ENCODE measurements at places on chromosomes 12 and 14.

DNA sequence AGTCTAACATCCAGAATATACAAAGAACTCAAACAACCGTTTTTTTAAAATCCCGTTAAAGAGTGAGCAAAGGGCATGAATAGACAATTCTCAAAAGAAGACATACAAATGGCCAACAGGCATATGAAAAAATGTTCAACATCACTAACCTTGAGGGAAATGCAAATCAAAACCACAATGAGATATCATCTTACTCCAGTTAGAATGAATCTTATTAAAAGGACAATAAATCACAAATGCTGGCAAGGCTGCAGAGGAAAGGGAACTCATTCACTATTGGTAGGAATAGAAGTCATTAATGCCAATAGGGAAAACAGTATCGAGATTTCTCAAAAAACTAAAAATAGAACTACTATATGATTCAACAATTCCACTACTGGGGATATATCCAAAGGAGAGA, 520.1 kb downstream of the RMST start:
- DNase-seq, result no peak

- no peak for DNase-seq
These were observed 11.7 kb upstream of the PTHLH start for GRCh38 chr12:27984275-27984674.

- no peak for DNase-seq
These were observed 15.7 kb upstream of the AMN start for GRCh38 chr14:102906616-102907302.

DNA sequence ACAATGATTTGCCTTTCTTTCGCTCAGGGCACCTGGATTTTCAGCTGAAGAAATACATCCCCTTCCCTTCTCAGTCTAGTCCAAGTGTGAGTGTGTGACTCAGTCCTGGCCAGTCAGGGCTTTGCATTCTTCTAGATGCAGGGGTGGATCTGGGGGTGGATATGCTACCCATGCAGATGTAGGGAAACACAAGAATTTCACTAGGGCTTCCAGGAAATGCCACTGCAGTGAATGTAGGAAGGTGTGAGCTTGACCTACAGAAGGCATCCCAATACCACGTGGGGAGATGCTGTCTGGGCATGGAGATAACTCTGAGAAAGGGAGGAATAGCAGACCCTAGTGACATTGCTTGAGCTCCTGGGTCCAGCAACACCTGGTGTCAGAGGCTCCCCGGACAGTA, 404.2 kb downstream of the GLT1D1 start:
- DNase-seq, result no peak

GRCh38 chr14:68759017-68759560, 33.8 kb downstream of the ZFP36L1 start:
- no peak for DNase-seq

DNA sequence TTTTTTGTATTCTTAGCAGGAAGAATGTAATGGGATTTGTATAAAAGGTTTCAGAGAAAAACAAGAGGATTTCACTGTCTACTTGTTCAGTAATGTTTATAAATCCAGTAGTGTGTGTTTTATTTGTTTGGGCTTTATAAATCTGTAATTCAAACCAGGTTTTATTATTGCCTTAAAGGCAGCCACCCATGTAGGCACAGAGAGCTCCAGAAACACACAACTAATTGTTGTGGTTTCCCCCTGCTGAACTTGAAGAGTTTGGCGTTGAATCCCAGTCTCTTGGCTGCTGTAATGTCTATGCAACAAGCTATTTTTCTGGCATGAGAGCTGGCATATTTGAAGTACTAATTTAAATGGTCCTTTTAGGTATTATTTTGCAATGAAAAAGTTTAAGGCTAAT, 63.4 kb upstream of the SLCO1C1 start:
- peak; percentile 92 for DNase-seq

DNA sequence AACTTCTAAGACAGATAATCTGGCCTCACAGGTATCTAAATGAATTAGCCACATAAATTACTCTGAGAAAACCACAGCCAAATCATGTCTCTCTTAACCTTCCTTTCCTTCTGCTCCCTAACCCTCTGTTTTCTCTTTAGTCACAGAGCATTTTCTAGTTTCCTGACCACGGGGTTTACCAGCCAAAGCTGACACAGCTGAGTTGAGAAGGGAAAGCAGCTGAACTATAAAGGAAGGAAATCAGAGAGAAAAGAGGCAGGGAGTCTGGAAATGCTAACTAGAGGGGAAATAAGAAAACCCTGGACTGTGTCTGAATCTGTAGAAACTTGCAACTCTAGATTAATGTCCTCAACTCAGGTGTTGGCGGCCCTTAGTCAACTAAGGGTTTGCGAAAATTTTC, 24.4 kb downstream of the ANKS1B start:
- no peak for DNase-seq

DNA sequence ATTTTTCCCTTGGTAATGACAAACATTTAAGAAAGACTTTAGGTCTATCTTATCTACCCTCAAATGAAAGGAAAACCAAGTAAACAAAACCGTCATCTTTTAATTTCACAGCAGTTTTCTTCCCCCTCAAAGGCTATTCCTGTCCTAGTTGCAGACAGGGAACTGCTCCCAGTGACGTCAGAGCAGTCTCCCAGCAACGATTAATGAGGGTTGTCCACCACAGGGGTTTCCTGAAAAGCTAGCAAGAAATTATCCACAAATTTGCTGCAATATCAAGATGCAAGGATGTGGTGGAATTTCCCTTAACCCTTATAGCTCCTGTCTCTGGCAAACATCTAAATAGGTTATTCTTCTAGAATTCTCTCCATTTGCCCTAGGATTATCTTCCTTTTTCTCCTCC, 89.1 kb upstream of the STAC3 start:
- DNase-seq, result peak; percentile 39

GRCh38 chr12:27868139-27868538, 88.1 kb upstream of the MANSC4 start:
- peak; percentile 59 for DNase-seq

DNA sequence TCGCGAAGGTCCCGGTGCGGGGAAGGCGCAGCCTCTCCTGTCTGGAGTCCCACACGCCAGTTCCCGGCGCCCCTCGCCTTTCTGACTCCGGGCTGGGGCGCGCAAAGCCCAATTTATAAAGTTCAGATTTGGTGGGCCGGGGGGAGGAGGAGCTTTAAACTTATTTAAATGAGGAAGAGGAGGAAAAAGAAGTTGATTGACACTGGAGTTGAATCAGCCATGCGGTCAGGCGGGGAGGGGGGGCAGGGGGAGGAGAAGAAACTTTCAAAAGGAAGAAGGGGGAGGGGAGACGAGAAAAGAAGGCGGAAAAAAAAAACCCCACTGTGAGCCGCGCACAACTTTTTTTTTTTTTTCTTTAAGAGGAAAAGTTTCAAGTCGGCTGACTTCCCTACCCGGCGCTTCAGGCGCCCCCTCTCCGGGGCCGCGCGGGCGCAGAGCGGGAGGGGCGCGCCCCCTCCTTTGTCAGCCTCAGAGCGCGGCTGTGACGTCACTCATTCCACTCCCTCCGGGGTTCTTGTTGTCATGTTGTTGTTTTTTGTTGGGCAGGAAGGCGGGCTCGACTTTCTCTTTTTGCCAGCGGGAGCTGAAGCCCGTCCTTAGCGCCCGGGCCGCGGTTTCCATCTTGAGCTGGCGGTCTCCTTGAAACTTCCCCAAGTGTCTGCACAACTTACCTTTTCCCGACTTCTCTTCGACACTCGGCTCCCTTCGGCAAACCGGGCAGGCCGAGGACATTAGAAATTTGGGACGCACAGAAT, at the start of gene ZFP36L1:
Gene ZFP36L1, minus strand, starts transcription at position 89 of the 755 bp plus-strand sequence. CDS start 129 bp downstream, outside the sequence.
- peak; percentile 91 for DNase-seq

DNA sequence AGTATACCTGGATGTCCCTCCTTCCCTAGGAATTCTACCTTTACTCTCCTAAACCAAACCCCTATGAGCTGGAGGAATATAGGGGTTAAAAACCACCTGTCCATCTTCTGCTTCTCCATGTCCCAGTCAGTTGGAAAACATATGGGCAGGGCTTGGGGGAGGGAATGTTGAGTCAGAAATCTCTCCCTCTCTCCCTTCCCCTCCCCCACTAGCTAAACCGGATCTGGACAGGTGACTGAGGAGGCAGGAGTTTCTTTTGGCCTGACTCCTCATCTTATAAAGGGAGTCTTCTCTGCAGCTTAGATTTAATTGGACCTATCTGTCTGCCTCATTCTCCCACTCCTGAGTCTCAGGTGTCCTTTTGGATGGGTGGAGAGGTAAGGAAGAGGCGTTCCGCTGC, 6.1 kb downstream of the ERBB3 start:
- DNase-seq, result no peak

DNA sequence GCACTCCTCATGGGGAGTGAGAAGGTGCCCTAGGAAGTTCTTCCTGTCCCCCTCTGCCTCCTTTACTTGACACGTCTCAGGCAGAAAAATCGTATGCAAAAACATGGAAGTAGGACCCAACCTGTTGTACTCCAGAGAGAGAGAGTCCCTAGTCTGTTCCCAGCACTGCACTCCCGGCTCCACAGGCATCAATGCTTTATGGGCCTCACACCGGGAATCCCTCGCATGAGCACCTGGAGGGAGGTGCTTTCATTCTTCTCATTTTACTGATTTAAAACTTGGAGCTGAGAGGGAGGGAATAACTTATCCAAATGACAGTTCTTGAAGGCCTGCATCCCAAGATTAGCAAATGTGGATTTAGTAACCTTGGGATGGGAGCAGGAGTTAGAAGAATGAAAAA, 1101.4 kb downstream of the BCL11B start:
- no peak for DNase-seq

- no peak for DNase-seq
These were observed 28.8 kb downstream of the MAP3K9 start for GRCh38 chr14:70780396-70781075.

GRCh38 chr12:52969166-52969795, 20.4 kb downstream of the KRT18 start:
- DNase-seq, result no peak

DNA sequence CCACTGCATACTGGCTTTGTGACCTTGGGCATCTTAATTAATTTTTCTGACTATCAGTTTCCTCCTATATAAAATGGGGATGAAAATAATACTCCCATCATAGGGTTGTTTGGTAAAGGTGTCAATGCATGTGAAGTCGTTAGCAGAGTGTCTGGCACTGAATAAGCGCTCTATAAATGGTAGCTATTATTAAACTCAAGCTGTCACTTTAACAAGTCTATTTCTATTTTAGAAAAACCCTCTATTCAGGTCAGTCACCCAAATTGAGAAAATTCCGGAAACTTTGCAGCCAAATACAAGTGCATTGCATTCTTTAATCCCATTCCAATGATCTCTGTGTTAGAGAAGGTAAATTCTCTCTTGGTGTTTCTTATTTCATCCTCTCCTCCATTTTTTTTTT, 363.1 kb downstream of the SYT1 start:
- no peak for DNase-seq

DNA sequence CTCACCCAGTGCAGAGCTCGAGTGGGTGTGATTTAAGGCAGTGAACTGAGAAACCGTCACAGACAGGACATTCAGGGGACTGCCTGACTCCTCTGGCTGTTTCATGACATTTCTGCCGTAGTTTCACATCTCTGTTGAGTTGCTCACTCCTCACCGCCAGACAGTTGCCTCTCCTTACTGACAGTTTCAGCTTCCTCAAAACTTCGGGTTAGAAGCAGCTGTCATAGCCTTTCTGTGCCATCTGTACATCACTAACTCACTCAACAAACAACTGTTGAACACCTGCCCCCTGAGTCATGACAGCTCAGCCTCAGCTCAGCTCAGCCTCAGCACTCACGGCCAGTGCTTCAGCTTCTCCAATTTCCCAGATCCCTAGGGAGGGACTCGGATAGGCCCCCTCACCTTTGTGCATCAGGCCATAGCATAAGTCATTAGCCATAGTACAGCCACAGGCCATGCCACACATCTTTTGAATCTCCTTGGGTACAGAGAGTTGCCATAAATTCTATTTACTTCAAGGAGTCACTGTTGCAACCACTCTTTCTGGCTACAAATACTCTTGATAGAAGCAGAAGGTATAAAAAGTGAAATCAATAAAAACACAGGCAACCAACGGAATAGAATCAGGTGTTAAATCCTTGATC, 6.2 kb upstream of the SLC15A4 start:
- no peak for DNase-seq

DNA sequence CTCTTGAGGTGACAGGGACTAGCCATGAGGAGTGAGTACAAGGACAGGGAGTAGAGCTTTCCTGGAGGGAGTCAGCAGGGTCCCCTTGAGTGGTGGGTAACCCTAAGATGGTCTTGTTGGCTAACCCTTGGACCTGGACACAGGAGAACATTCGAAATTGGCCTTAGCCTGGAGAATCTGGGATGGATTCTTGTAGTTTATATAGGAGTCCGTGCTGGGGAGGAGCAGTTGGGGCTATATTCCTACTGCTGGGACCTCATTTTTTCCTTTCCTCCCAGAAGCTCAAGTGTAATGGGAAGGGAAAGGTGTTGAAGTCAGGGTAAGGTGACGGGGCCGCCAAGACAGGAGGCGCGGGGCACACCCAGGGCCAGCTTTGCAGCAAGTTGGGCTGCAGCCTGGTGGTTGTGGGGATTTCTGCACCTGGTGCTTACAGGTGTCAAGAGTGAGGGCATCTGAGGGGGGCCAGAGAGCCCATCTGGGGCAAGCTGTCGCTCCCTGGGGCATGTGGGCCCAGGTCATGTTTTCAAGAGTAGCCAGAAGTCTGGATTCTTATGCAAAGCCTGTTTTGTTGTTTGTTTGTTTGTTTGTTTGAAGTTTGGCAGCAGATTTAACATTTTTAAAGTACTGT, 5.1 kb downstream of the BCL7A start:
- DNase-seq, result no peak

Data from AG09309 (cell line).